Osteoblast (primary cell): ENCODE measurements at places on chromosomes 4 and X. TPM values are rescaled to one million over a fixed set of nuclear protein-coding genes. Genes with fewer than 3 reads are reported as not detected.
A peak's percentile ranks its signal among the peaks of the same experiment; 100 is the strongest.

SLC49A3 gene
- 11.6 and 13.6 TPM in 2 replicates for total RNA-seq

DNA sequence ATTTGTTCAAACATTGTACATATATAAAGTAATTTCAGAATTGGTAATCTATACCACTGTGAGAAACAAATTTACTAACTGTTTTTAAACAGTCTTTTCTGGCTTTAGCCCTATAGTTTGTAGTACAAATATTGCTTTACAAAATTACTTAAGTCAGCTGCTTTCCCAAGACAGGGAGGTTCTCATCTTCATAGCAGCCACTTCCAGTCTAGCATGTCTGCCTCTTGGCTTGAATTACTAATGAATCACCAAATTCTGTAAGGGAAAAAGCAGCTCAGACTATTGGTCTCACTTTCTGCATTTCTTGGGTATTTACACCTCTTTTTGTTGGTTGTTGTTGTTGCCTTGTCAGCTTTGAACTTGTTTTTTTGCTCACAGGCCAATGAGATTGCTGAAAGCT is 187.2 kb downstream of the NPFFR2 start:
- H3K36me3 ChIP-seq = no peaks in the 10 kb centered on the region
- H3K4me3 ChIP-seq = no peak overlapping the region
- no peaks in the 10 kb centered on the region for H3K27me3 ChIP-seq
- H3K27ac ChIP-seq = no peak overlapping the region

DNA sequence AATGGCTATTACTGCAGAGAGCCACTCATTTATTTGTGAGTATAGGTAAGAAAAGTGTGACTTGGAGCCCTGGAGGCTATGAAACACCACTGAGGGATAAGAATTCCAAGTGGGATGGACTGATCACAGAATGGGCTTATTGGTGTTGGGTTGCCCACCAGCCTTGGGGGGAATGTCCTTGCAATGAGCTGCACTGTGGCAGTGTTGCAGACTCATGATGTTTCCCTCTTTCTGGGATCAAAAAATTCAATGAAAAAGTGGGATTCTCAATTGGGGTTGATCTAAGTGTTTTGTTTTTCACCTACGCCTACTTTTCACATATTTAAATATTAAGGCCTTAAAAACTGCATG is 1024.5 kb upstream of the PCDH10 start:
- no peak for DNase-seq
- H3K4me1 ChIP-seq = no peaks in the 10 kb centered on the region
- H3K27me3 ChIP-seq = no peaks in the 10 kb centered on the region
- H3K4me3 ChIP-seq = no peak overlapping the region

DNA sequence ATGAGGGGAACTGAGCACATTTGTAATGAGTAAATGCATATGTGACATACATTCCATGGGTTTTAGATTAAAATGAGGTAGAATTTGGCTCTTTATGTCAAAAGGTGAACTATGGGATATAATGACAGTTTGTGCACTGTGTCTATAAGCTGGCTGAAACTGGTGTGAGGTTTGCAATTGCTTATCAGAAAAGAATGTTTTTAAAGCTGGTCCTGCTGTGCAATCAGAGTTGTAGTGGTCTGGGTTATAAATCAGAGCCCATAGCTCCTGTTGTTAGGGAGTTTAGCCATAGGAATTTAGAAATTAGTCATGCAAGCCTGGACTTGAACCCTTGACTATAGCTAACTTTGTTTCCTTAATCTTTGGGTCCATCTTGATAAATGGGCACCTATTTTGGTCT is 23.1 kb upstream of the GATB start:
- no peak overlapping the region for H3K27ac ChIP-seq
- H3K36me3 ChIP-seq = no peaks in the 10 kb centered on the region
- no peak for DNase-seq
- peaks cover 18% of the 10 kb centered on the region for H3K27me3 ChIP-seq
- no peaks in the 10 kb centered on the region for H3K4me1 ChIP-seq
- H3K4me3 ChIP-seq = no peak overlapping the region

DNA sequence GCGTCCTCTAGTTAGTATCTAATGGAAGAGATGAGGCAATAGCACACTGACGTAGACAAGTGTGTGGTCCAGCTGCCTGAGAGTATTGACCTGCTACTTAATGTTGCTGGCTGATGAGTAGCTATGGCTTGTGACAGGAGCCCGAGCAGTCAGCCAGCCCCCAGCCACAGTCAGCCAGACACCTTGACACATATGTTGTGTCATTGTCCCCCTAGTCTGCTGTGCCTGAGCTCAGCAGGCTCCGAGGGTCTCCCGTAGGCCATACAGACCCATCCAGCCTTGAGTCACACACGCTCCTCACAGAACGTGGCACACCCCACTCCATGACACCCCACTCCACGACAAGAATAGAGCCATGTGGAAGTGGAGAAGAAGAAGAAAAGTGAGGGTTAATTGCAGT is 362.1 kb downstream of the UNC5C start:
- no peak overlapping the region for H3K27ac ChIP-seq
- no peaks in the 10 kb centered on the region for H3K36me3 ChIP-seq
- no peaks in the 10 kb centered on the region for H3K27me3 ChIP-seq

GRCh38 chr4:77950203-77950602 is 87.6 kb downstream of the MRPL1 start:
- peaks cover 9% of the 10 kb centered on the region for H3K36me3 ChIP-seq
- DNase-seq = no peak

DNA sequence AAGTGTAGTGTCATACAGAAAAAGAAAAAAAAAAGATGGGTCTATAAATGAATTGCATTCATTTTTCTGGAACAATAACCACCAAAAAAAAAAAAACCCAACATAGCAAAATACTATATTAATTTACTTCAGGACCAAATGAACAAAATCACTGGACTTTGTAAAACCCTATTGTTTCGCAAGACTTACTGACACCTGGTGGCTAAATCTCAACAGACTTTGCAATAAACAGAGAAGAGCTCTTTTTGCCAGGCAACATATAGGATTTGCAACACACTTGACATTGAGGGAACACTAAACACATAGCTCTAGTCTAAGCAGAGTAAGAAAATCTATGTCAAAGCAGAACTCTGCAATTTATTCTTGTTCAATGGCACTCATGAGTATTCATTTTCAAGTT is 990.2 kb downstream of the STPG2 start:
- DNase-seq = no peak
- H3K27me3 ChIP-seq = no peaks in the 10 kb centered on the region
- H3K36me3 ChIP-seq = no peaks in the 10 kb centered on the region
- no peaks in the 10 kb centered on the region for H3K4me1 ChIP-seq
- no peak overlapping the region for H3K27ac ChIP-seq

DNA sequence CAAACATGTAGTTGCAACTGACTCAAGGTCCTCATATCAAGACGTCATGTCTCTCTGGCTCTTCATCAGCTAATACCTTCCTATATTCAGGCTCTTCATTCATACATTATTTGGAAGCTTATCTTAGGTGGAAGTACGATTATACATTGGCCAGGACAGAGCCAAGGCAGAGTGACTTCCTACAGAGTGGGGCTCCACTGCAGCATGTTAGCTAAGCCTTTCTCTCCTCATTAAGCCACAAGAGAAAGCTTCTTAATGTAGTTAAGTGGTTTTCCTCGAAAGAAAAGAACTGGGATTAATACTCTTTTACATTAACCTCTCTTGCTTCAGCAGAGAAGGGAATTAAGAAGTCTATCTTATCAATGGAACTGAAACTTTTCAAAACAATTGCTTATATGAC is 15.0 kb downstream of the C4orf33 start:
- H3K4me3 ChIP-seq = no peak overlapping the region
- no peaks in the 10 kb centered on the region for H3K27me3 ChIP-seq
- DNase-seq = no peak
- H3K27ac ChIP-seq = no peak overlapping the region
- no peaks in the 10 kb centered on the region for H3K36me3 ChIP-seq
- H3K4me1 ChIP-seq = no peaks in the 10 kb centered on the region

DNA sequence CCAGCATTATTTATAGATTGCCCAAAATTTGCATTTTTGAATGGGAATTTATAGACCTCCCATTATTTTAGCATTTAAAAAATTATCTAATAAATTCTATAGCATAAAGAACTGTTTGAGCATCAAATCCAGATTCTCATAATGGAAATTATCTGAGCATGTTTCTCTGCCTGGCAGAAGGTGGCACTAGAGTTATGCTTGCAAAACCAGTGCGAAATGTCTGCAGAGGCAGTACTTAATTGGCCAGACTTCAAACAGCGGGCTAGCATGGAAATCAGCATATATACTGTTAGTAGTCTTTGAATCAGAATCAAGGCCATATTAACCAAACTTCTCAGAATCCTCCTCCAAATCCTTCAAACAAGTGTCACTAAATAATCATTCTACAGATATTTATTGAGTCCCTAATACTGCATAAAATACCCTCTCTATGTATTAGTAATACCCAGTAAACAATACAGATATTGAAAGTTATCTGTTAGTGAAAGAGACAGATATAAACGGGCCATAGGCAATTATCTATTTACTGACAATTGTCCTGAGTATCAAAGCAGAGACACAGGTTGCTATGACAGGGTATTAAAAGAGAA is 78.7 kb upstream of the DCLK2 start:
- peak; percentile 30 for DNase-seq
- H3K27me3 ChIP-seq = no peaks in the 10 kb centered on the region
- no peak overlapping the region for H3K27ac ChIP-seq
- no peaks in the 10 kb centered on the region for H3K36me3 ChIP-seq
- H3K4me1 ChIP-seq = peaks cover 41% of the 10 kb centered on the region
- no peak overlapping the region for H3K4me3 ChIP-seq

NRK gene
- total RNA-seq = under 0.01 TPM in 1 of 2 replicates, not detected in the other

INTU gene
- 7.6 and 8.3 TPM in 2 replicates for total RNA-seq

GRCh38 chrX:10512258-10512657 is 108.1 kb downstream of the MID1 start:
- no peak overlapping the region for H3K27ac ChIP-seq
- H3K36me3 ChIP-seq = no peaks in the 10 kb centered on the region
- no peaks in the 10 kb centered on the region for H3K27me3 ChIP-seq

DNA sequence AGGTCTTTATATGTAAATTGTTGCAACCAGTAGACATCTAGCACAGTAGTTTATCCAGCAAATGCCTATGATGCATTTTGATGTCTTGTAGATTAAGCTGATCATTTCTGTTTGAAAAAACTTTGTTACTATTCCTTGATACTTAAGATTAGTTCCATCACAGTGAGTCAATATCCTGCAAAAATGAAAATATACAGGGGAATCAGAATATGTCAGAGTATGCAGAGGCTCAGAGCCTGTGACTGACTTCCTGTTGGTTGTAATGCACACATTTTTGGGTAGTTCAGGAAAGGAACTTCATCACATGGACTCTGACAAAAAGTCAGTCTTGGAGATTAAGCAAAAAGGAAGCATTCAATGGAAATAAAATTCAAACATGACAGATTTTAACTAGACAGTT is 815.5 kb downstream of the FAT4 start:
- no peaks in the 10 kb centered on the region for H3K4me1 ChIP-seq
- H3K36me3 ChIP-seq = no peaks in the 10 kb centered on the region
- DNase-seq = no peak
- H3K27me3 ChIP-seq = no peaks in the 10 kb centered on the region

- peaks cover 30% of the 10 kb centered on the region for H3K4me1 ChIP-seq
- no peaks in the 10 kb centered on the region for H3K36me3 ChIP-seq
- DNase-seq = peak; percentile 91
These were observed at the start of gene UNC5C for GRCh38 chr4:95548738-95549245. Gene UNC5C, minus strand, starts transcription at chr4:95548973.

- no peak for DNase-seq
- H3K4me1 ChIP-seq = no peaks in the 10 kb centered on the region
- no peaks in the 10 kb centered on the region for H3K27me3 ChIP-seq
- H3K4me3 ChIP-seq = no peak overlapping the region
These were observed 27.0 kb downstream of the SH2D1A start for GRCh38 chrX:124373348-124373747.

DNA sequence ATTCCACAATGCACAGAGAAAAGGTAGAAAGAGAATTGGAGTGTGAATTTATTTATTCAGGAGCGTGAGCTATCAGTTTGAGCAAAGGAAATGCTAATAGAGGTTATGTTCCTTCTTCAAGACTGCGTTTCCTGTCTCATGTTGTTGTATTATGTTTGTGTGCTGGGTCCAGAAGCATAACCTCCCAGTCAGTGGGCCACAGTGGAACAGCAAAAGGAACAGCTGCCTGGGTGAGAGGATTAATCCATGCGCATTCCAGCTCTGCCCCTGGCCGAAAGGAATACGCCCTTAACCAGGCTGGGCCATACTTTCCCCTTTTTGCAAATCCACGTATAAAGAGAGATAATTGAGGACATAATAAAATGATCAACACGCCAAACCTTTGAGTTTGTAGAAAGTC is 32.4 kb upstream of the ARX start:
- H3K4me1 ChIP-seq = no peaks in the 10 kb centered on the region
- no peaks in the 10 kb centered on the region for H3K36me3 ChIP-seq
- H3K4me3 ChIP-seq = no peak overlapping the region
- no peaks in the 10 kb centered on the region for H3K27me3 ChIP-seq
- no peak overlapping the region for H3K27ac ChIP-seq

NXF3 gene
- total RNA-seq = under 0.01 and 0.36 TPM in 2 replicates

CT45A2 gene
- total RNA-seq = not detected in 2 replicates

GRCh38 chrX:130902446-130902782 is 595 bp downstream of the ENOX2 start:
- peak overlapping the region; percentile 61 for H3K27ac ChIP-seq
- H3K36me3 ChIP-seq = no peaks in the 10 kb centered on the region
- DNase-seq = peak; percentile 36
- peak overlapping the region; percentile 79 for H3K4me3 ChIP-seq
- peaks cover 4% of the 10 kb centered on the region for H3K4me1 ChIP-seq

IL21 gene
- total RNA-seq = not detected in 2 replicates

TMEM154 gene
- total RNA-seq = 1.8 and 2.9 TPM in 2 replicates

- H3K27me3 ChIP-seq = no peaks in the 10 kb centered on the region
- no peaks in the 10 kb centered on the region for H3K36me3 ChIP-seq
- no peak overlapping the region for H3K4me3 ChIP-seq
- no peaks in the 10 kb centered on the region for H3K4me1 ChIP-seq
These were observed 318.7 kb upstream of the TECRL start for GRCh38 chr4:64727960-64728359.

LAGE3 gene
- 16.5 and 21.7 TPM in 2 replicates for total RNA-seq

DNA sequence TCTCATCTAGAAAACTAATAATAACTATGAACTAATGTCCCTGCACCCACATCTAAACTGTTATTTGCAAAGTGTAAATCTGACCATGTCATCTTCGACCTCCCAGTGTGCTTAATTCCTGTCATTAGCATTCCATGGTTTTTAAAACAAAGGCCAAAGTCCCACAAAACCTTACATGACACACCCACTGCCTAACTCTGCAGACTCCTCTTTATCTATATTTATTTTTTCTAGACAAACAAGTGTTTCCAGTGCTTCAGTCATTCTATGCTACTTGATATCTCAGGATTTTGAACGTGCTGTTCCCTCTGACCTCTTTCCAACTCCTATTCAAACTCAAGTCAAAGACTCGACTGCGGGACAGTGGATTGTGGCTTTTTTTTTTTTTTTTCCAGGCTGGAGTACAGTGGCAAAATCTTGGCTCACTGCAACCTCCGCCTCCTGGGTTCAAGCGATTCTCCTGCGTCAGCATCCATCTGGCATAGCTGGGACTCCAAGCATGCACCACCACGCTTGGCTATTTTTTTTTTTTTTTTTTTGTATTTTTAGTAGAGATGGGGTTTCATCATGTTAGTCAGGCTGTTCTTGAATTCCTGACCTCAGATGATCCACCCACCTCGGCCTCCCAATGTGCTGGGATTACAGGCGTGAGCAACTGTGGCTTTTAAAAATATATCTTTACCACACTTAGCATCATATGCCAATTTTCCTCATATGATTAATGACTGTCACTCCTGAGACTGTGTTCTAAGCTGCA is 1511.0 kb downstream of the ARAP2 start:
- no peak overlapping the region for H3K4me3 ChIP-seq
- no peaks in the 10 kb centered on the region for H3K36me3 ChIP-seq
- no peak overlapping the region for H3K27ac ChIP-seq
- DNase-seq = no peak

PAGE2B gene
- total RNA-seq = not detected in 2 replicates

- H3K36me3 ChIP-seq = no peaks in the 10 kb centered on the region
- H3K4me3 ChIP-seq = no peak overlapping the region
- no peaks in the 10 kb centered on the region for H3K27me3 ChIP-seq
- DNase-seq = peak; percentile 39
- no peak overlapping the region for H3K27ac ChIP-seq
These were observed 97.4 kb downstream of the SHOX start for GRCh38 chrX:727738-728621.
